Right kidney (tissue), 9 donors: ENCODE measurements at places on chromosomes 1 and 21.

- no peak for DNase-seq
These were observed 14.1 kb downstream of the C1orf87 start for GRCh38 chr1:60059468-60059867.

- no peak for DNase-seq
These were observed 123.4 kb upstream of the COL6A1 start for GRCh38 chr21:45858180-45858579.

GRCh38 chr1:36855699-36856494 is 178.4 kb downstream of the GRIK3 start:
- peak; percentile 13 for DNase-seq

DNA sequence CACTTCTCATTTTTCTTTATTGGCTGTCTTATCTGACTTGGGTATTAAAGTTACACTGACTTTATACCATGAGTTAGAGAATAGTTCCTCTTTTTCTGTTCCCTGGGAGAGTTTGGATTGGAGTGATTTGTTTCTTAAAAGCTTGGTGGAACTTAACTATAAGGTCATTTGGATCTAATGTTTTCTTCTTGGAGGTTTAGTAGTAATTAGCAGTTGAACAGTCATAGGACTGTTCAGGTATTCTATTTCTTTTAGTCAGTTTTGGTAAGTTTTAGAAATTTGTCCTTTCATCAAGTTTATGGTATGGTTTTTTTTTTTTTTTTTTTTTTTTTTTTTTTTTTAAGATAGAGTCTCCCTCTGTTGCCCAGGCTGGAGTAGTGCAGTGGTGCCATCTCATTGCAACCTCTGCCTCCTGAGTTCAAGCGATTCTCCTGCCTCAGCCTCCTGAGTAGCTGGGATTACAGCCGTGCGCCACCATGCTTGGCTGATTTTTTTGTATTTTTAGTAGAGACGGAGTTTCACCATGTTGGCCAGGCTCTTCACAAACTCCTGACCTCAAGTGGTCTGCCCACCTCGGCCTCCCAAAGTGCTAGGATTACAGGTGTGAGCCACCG is 6.3 kb downstream of the TTC3 start:
- DNase-seq, result no peak

- peak; percentile 67 for DNase-seq
These were observed 71.2 kb upstream of the NBPF3 start for GRCh38 chr1:21368515-21369289.

- DNase-seq, result no peak
These were observed 244.7 kb downstream of the SIPA1L2 start for GRCh38 chr1:232385221-232385620.

DNA sequence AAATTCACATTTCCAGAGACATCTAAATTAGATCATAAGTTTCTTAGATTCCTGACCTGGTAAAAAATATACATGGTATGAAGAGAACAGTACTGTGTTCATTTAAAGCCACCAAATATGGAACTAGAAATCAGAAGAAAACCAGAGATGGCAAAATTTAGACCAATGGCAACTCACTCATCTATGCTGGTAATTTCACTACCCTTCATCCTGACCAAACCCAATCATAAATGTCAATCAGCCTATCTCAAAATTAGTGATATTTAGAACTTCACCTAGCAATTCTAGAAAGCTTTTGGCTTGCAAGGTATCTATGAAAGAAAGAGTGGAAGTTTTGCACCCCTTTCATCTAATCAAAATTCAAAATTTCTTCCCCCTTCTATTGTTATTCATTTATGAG is 107.7 kb downstream of the NIBAN1 start:
- no peak for DNase-seq

DNA sequence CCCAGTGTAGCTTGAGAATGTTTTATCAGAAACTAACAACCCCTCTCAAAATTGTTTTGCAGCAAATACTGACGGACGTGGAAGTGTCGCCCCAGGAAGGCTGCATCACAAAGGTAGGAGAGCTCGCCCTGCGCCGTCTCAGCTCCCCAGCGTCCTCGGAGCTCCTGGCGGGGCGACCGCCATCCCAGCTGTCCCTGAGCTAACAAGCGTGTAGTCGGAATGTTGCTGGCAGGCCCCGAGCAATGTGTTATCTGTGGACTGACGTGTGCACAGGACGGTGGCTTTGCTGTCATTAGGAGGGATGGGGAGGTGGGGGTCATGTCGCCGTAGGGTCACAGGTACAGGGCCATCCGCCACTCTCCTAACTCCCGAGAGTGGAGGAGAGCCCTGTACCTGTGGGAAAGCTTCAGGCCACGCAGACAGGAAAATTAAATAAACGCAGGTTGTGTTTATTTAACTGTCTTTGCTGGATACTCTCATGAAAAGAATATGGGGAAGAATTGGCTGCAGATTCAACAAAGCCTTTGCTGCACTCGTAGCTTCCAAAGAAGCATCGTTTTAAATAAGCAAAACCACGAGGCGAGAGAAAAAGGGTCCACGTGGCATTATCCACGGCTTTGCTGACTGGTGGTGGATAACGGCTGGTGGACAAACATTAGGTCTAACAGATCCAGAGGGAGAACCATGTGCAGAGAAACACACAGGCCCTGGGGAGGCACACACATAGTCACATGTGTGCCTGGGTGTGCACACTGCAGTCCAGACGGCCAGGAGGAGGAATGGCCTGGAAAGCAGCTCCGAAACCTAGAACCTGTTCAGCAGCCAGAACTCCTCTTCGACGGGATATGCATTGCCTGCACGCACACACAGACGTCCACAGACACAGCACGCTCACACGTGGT is 175.3 kb downstream of the PRDM16 start:
- DNase-seq, result no peak

DNA sequence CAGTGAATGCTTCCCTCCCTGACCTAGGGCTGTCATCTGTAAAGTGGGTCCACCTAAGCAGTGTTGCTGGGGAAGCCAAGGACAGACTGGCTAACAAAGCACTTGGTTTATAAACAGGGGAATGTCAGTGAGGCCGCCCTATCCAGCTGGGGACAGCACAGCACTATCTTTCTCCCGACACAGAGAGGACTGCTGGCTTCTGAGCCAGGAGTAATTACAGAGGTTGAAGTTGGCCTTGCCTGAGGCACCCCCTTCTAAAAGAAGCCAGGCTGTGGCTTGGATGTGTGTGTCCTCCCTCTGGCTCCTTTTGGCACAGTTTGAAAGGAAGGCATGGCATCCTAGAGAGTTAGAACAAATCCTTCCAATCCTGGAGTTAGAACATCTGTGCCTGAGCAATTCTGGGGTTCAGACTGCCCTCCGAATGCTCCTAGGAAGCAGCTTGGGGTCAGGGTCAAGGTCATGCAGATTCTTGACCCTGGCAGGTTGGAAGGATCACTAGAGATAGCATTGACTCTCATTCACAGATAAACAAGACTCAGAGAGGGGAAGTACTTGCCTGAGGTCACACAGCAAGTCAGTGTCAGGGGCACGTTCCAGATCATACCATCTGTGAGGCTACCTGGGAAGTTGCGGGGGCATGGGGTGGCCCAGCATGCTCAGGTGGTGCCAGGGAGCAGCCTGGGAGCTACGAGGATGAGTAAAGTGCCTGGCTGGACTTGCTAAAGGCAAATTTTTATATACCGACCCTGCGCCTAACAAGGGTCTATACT is 1.3 kb upstream of the LDLRAP1 start:
- no peak for DNase-seq

- no peak for DNase-seq
These were observed 24.6 kb upstream of the ADARB1 start for GRCh38 chr21:45049714-45050344.

DNA sequence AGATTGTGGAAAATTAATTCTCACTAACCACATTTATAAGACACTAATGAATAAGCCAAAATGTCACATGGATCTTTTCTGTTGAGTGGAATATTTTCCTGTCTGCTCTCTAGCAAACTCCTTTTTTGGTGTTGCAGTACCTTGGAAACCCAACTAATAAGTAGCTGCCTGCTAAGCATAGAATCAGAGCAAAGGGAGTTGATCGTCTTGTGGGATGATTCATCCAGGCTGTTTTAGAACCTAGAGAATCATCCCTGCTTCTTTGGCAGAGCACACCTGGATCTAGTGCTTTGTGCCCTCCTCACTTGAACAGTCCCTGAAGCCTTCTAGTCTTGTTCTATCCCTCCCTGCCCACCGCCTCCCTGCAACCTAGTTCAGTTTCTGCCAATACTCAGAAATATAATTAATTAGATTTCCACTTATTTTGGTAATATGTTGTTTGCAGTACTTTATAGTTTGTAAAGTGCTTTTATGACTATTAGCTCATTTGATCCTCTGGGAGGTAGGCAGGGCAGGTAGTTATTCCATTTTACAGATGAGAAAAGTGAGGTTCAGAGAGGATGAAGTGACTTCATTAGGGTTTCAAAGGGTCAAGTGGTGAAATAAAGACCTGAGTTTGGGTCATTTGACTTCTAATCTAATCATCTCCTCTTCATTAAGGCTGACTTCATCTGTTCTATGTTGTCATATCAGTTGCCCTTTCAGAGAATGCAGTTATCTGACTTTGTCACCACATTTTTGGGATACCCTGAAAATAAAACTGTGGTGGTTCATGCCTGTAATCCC is 2.5 kb downstream of the AGO4 start:
- no peak for DNase-seq

GRCh38 chr1:3774946-3775489 is 2.5 kb downstream of the SMIM1 start:
- peak; percentile 58 for DNase-seq

- DNase-seq, result no peak
These were observed 202.4 kb downstream of the SMYD3 start for GRCh38 chr1:246304484-246305259.

- no peak for DNase-seq
These were observed 30.2 kb downstream of the AMY1C start for GRCh38 chr1:103779932-103780331.

DNA sequence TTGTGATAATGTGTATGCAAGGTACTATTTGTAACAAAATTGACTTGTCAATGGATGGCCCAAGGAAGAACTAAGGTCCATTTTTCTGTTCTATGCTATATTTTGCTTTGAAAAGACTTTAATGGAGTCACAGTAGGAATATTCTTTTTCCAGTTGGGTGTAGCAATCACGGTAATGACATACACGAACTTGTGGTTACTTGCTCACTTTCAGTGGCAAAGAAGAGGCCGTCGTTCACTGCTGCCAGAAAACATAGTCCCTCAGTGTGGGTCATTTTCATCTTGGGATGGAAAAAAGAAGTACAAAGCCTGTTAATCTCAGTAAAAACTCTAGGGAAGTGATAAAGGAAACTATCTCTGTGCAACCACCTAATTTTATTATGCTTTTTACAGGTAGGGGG is 47.8 kb upstream of the LAMC2 start:
- no peak for DNase-seq

DNA sequence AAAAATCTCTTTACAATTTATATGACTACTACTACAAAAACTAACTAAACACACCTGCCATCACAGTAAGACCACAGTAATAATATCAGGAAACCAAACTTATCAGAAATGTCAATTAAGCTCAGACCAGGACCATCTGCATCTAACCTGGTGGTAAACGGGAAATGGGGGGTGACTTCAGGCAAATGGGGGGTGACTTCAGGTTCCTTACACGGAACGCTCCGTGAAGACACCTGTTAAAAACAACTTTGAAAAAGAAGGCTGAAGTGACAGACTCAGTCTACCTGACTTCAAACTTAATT is 15.8 kb downstream of the PRDM15 start:
- DNase-seq, result no peak

- DNase-seq, result no peak
These were observed 21.1 kb downstream of the DLGAP3 start for GRCh38 chr1:34908369-34908768.

- DNase-seq, result no peak
These were observed 370.1 kb upstream of the NR5A2 start for GRCh38 chr1:199657449-199657848.

DNA sequence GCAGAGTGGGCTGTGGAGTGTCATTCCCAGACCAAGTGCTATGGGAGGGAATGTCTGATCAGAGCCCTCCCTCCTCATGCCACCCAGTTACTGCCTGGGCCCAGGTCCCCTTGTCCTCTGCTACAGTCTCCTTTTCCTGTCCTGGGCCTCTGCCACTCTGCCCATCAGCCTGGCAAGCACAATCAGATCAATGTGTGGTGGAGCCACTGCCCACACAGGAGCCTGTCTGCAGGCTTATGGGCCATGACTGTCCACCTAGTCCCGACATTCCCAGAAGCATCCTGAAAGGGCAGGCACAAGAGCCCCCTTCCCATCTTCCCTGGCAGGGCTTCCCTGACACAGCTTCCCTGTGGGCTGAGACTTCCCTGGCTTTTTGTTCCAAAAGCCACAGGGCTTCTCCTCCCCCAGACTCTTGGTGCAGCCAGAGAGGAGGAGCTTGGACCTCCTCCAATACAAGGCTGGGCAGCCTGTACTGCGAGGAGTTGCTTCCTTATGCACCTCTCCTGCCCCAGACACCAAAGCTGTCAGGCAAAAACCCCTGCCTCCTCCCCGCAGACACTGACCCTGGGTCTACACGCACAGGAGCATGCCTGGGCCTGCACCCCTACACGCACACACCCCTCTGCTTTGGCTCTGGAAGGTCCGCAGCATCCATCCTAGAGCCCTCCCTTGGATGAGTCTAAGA is 29.2 kb upstream of the CNTN2 start:
- DNase-seq, result peak; percentile 29

- DNase-seq, result peak; percentile 97
These were observed at the start of gene PCAT6 for GRCh38 chr1:202810615-202811295. Gene PCAT6 (plus strand): TSS chr1:202810954.
